A673 (cell line): ENCODE measurements at places on chromosomes 16 and 17. TPM values are rescaled to one million over a fixed set of nuclear protein-coding genes. Genes with fewer than 3 reads are reported as not detected.

Gene SSTR5
- total RNA-seq, result not detected in 2 replicates

Gene SDR42E1
- not detected in 2 replicates for total RNA-seq

Gene UBB
- total RNA-seq, result 2,497 and 2,658 TPM in 2 replicates

Gene HS3ST6
- total RNA-seq, result not detected in 2 replicates

Gene PIMREG
- 90.5 and 107 TPM in 2 replicates for total RNA-seq

Gene SPATA32
- 0.22 TPM in 1 of 2 replicates, not detected in the other for total RNA-seq
